Stimulated activated CD4-positive, alpha-beta T cell treated with anti-CD3 and anti-CD28 coated beads, Interleukin-2, amount 100 ng/mL, for 4 hours (primary cell): ENCODE measurements at places on chromosomes 6 and 20.

DNA sequence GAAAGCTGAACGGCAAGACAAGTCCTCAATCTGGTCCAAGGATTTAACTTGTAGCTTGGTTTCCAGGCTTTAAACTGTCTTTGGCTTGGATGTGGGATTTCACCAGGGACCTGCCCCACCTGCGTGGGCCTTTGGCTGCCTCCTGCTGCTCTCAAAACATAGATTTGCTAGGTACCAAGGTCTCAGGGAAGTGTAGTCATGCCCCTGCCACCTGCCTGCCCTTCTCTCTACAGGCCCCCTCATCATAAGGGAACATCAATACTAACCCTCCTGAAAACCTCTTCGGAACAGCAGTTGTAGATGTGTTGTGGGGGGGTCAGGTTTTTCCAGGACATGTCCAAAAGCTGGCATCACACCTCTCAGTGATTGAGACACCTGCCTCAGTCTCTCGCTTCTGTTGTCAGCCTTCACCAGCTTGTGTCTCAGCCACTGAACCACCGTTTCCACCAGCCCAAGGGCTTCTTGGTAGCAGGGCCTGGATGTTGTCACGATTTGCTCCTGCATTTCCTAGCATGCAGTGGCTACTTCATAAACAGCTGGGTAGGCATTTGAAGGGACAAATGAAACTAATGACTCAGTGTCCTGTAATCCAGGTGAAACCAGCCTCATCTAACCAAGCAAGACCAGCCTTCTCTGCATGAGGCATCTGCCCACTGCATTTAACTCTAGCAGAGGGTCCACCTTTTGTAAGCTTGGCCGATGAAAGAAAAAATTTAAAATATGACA, 141.6 kb upstream of the THBS2 start:
- no peak for DNase-seq

DNA sequence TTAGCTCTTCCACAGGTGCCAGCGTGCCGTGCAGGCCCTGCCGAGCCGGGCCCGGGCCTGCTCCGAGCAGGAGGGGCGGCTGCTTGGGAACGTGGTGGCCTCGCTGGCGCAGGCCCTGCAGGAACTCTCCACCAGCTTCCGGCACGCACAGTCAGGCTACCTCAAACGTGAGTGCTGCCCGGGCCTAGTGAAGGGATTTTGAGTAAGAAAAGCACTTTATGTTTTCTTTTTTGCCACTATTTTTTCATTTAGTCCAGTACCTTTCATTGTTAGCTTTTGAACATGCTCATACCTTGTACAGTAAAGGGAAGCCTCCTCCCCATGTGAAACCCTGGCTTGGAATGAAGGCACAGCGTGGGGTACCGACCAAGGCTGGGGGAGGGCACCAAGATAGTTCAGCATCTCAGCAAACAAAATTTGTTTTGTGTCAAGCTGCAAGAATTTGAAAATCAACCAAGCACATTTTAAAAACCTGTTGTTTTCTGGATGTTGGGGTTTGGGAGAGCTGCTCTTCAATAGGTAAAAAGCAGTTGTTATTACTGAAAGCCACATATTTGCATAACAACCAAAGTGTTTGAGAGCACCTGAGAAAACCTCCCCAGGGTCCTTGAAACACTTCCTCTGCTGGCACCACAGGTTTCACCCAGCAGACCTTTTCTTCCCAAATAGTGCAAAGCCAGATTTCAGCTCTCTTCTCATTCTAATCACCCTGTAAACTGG, 18.4 kb downstream of the STX16 start:
- DNase-seq = no peak

GRCh38 chr6:44828780-44829179, 441.3 kb downstream of the CDC5L start:
- DNase-seq = no peak

GRCh38 chr20:12171923-12172524, 254.3 kb downstream of the BTBD3 start:
- no peak for DNase-seq

DNA sequence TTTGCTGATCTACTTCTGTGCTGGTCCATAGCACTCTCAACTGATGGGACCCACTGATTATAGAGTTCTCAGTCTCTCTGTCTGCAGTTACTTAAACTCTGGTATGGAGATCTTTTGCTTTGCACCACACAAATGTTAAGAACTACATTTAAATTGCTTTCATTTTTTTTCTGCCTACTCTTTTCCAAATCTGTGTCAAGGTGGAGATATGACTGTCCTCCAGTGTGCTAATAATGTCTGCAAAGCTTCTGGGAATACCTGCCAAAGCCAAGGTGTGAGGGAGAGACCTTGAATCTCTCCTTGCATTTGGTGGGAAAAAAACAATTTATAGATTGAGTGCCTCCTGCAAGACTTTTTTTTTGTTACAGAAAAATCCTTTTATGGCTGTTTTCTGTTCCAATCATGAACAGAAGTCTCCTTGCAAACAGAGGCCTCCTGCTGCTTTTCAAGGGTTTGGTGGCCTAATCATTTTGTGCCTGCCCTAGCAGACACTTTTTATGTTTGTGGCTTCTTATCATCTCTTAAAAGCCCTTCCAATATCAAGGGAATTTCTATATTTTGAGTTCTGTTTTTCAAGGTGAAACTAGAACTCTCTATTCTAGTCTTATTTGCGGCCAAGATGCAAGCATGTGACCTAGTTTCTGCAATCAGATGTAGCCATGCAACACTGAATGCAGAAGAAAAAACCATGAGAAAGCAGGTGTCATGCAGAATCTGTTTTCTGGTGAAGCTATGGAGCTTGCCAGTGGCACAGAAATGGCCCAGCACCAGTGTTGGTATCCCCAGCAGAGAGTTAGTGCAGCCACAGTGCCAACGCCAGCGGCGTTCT, 23.2 kb upstream of the AKIRIN2 start:
- no peak for DNase-seq

- no peak for DNase-seq
Measured at GRCh38 chr20:16167423-16168130, 405.7 kb downstream of the KIF16B start.

DNA sequence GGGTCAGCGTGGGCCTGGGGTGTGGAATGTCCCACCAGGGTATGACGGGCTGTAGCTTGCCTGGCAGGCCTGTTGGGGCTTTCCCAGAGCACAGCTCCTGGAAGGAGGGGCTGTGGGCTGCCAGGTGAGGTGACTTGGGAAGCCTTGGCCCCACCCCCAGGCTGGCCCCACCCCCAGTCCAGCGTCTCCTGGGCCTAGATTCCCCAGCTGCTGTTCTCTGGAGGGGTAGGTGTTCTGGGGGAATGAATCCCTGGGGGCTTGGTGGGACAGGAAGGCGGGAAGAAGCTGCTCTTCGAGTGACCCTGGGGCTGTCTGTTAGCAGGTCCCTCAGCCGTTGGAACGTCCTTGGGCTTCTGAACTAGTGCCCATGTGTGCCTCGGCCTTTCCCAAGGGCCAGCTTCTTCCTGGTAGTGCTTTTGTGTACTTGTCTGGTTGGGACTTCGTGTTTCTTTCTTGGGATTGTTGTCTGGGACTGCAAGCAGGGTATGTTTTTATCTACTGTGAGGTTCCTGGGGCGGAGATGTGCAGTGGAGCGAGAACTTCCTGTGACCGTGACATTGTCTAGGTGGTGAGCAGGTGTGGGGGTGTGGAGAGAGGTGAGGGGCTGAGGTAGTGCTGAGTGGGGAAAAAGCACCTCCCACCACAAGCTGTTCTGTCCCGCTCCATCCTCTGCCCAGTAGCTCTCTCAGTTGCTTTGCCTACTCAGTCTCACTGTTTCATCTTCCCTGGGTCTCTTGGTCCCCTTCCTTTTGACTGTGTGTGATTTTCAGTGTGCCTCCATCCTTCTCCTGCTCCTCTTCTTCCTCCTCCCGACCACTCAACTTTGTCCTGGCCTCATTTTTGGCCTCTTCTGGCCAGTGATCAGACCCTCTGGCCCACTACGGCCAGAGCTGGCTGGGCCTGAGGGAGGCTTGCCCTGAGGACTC, 1.3 kb upstream of the DDR1 start:
- DNase-seq = no peak

DNA sequence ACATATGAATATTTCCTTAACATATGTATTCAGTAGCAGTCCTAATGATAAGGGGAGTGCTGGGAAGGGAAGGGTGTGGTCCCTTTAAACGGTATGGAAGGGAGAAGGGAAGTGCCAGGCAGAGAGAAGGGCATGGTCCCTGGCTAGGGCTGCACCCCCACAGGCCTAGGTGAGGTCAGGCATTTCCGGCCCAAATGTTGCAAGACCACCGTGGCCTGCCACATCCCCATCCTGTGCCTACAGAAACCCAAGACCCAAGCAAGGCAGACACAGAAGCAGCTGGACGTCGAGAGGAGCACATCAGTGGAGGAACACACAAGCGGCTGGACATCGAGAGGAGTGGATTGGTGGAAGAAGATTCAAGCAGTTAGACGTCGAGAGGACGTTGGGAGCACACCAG, 5.9 kb downstream of the RRAGD start:
- no peak for DNase-seq

GRCh38 chr6:32933661-32934085, 7.2 kb downstream of the HLA-DMB start:
- DNase-seq = peak; percentile 69

DNA sequence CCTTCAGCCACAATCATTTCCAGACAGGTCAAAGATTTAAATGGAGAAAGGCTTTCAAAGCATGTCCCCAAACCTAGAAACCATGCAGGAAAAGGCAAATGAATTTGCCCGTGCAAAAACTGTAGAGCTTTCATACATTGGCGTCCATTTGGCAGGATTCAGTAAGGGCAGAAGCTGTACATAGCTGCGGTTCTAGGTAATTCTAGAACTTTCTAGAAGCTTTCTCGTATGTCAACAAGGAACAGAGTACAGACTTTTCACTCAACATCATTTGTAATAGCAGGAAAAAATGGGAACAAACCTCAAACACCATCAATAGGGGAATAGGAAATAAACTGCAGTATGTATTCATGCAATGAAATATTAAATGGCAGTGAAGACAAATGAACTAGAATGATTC, 11.1 kb upstream of the MAPK13 start:
- no peak for DNase-seq

GRCh38 chr6:140401761-140402160, 1027.3 kb upstream of the CITED2 start:
- DNase-seq = no peak

GRCh38 chr6:151436300-151436699, 15.6 kb downstream of the RMND1 start:
- DNase-seq = no peak

DNA sequence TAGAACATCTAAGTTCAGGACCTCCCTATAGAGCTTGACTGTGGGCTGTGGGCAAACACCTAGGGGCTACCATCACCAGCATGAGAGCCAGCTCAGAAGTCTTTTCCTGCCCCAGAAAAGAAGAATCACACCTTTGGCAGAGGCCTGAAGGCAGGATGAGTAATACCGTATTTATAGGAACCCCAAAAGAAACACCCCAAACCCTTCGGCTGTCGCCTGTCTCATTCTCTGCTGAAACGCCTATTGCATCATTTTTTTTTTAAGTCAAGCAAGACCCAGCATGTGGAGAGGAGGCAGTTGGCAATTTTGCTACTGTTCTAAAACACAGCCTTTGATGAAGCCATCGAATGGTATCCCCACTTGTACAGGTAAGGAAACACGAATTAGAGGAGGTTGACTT, 436.4 kb downstream of the TFAP2A start:
- DNase-seq = no peak
